Left ventricle myocardium inferior (tissue), 1 donor: ENCODE measurements at places on chromosomes 4 and X. TPM values are rescaled to one million over a fixed set of nuclear protein-coding genes. Genes with fewer than 3 reads are reported as not detected.

Gene MMRN1
- 2.4 TPM for total RNA-seq

Gene KLHL4
- 0.74 TPM for total RNA-seq

Gene STK26
- total RNA-seq, result 0.80 TPM

Gene ARAP2
- total RNA-seq, result 2.9 TPM

Gene PCSK1N
- not detected for total RNA-seq

Gene SPANXA2
- total RNA-seq, result not detected

Gene DCLK2
- total RNA-seq, result 21.9 TPM

GRCh38 chr4:8682725-8683124, 90.2 kb downstream of the CPZ start:
- DNase-seq, result no peak

GRCh38 chr4:187665086-187665485, 330.5 kb upstream of the ZFP42 start:
- DNase-seq, result no peak

- no peak for DNase-seq
Measured at GRCh38 chrX:39163581-39164126, 362.4 kb downstream of the MID1IP1 start.

- no peak for DNase-seq
Measured at GRCh38 chr4:140472156-140472555, 25.9 kb downstream of the MGAT4D start.

DNA sequence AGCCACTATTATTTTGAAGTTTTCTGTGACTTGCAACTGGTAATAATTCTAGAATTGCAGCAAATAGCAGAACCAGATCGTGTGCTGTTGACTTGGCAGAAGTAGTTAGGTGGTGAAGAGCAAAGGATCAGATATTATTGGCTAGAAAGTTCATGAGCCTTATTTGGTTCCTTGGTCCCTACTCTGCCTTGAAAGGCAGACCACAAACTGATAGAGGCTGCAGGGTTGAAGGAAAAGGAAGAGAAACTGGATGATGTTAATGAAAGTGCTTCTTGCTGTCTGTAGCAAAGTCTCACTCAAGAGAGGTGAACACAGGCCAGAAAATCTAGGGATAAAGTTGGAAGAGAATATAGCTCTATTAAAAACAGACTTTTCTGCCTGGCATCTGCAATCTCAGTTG, 41.2 kb upstream of the RNF150 start:
- DNase-seq, result no peak

- DNase-seq, result no peak
Measured at GRCh38 chr4:38794051-38794450, 10.5 kb downstream of the TLR1 start.

DNA sequence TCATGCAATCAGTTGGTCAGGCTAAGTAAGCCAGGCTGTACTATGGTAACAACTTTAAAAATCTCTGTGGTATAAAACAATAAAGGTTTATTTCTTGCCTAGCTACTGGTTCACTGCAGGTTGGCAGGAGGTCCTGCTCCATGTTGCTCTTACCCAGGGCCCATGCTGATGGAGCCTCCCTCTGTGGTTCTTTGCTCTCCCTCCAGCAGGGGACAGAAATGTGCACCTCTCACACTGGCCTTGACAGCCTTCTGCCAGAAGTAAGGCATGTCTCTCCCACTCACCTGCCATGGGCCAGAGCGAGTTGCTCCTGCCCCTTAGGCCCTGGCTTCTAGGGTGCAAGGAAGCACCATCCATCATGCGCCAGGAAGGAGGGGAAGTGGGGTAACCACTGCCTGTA, 31.1 kb downstream of the CLDN22 start:
- no peak for DNase-seq

GRCh38 chr4:123090886-123091285, 168.5 kb upstream of the NUDT6 start:
- DNase-seq, result no peak

DNA sequence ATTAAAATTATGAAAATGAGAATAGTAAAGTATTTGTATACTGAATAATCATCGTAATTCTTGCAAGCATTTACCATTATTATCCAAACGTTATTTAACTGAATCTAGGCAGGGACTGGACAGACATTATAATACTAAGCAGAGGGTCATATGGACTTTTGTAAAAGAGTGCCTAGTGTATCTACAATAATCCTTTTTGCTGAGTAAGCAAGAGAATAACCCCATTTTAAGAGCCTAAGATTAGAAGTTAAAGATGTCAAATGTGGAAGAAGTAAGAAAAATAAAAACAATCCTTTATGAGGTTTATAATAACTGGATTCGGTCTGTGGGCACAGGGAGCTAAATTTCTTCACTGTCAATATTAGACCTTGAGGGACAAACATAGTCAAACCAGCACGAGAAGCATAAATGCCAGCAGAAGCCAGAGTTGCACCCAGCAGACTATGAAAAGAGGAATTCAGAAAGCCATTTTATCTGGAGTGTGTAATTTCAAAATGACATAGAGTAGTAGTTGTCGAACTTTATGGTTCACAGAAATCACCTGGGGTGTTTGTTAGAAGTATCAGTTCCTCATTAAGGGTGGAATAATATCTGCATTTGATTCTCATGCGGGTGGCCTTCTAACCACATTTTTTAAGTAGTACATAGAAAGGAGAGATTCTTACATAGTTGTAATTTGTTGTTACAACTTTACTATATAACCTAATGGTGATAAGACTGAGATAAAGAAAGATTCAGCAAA, 39.7 kb upstream of the DCLK2 start:
- no peak for DNase-seq

DNA sequence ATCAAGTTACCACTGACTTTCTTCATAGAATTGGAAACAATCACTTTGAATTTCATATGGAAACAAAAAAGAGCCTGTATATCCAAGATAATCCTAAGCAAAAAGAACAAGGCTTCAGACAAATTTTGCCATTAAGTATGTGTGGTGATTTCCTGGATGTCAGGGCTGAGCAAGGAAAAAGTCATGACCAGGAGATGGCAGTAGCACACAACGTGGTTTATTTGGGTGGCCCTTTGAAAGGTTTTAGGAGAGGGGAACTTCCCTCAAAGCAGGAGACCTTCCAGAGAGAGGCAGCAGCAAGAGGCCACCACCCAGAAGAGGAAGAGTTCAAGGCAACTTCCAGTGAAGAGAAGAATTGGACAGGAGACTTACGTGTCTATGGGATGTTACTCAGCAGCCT, 18.1 kb upstream of the ZXDB start:
- no peak for DNase-seq

GRCh38 chr4:38672397-38673129, 8.6 kb downstream of the KLF3 start:
- no peak for DNase-seq
